Heart right ventricle (tissue), 16 donors: ENCODE measurements at places on chromosomes 1 and 21. TPM values are rescaled to one million over a fixed set of nuclear protein-coding genes. Genes with fewer than 3 reads are reported as not detected.

GRCh38 chr21:45172420-45172819, 98.0 kb downstream of the ADARB1 start:
- no peak for DNase-seq

DNA sequence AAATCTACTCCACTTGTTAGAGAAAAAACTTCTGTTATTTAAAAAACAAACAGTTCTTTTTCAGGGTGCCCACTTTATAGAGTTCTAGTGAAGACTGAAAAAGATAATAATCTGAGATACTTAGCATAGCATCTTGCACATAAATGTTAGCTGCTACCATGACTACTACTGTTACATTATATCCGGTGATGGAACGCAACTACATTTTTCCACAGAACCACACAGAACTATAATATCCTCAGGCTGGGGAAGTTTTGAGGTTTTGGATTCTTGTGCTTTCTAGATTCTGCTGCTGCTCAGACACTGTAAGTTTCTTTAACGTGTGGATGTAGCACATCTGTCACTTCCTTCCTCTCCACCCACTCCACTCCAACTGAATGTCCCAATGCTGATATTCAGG, 110.3 kb downstream of the PTPN14 start:
- no peak for DNase-seq

CR1L gene
- total RNA-seq, result 0.42 TPM

DNA sequence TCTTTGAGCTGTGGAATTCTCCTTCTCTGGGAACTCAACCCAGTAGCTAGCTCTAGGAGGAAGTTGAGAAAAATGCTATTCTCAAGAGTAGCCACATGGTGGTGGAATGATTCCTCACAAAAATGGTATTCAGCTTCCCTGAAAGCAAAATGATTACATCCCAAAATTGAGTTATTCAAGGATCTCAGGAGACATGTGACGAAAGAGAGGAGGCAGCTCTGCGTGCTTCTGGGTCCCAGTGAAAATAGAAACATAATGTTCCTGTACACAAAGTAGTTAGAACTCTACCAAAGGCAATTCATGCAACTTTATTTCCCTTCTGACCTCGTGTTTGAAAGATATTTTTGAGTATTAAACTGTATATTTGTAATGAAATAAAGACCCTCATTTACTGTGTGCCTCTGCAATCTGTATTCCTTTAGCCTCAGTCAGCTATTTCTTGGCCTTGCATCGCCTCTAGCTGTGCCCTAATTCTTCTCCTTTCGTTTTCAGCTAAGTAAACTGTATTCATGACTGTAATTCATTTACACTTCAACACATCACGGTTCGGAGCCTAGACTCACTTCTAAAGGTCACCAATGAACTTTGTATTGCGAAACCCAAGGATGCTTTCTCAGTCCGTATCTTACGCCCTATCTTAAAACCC, 167.3 kb downstream of the FASLG start:
- DNase-seq, result no peak

DNA sequence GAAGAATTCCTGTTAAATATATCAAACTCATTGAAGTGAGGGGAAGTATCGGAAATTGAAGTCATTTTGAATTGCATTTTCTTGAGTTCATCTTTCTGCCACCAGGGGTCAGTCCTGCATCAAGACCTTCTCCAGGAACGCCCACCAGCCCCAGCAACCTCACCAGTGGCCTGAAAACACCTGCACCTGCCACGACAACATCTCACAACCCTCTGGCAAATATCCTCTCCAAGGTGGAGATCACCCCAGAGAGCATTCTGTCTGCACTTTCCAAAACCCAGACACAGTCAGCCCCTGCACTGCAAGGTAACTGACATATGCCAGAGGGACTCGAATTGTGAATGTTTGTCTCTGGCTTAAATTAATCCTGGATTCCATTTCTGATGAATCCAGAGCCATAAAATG, 22.8 kb upstream of the TARS2 start:
- peak; percentile 67 for DNase-seq

DNA sequence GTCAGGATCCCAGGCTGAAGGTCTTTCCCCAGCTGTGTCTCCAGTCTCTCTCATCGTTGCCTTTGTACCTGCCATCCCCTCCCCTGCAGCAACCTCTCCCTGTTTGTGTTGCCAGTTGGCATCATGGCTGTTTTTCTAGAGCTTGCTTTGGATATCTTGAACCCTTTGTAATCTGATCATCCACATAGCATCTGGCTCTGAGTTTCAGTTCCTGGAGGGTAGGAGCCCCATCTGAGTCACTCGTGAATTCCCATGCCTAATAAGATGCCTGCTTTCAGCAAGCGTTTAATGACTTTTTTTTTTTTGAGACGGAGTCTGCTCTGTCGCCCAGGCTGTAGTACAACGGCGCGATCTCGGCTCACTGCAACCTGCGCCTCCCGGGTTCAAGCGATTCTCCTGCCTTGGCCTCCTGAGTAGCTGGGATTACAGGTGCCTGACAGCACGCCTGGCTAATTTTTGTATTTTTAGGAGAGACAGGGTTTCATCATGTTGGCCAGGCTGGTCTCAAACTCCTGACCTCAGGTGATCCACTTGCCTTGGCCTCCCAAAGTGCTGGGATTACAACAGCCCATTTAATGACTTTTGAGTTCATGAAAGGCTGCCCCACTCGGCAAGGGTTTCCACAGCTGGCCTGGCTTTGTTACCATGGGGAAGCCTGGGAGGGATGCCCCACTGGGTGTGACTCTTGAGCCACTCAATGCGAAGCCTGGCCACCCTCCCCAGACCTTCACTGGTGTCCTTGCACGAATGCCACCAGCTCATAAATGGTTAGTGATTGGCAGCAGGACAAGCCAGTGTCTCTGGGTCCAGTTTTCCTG, 11.9 kb downstream of the ALPL start:
- DNase-seq, result no peak

DNA sequence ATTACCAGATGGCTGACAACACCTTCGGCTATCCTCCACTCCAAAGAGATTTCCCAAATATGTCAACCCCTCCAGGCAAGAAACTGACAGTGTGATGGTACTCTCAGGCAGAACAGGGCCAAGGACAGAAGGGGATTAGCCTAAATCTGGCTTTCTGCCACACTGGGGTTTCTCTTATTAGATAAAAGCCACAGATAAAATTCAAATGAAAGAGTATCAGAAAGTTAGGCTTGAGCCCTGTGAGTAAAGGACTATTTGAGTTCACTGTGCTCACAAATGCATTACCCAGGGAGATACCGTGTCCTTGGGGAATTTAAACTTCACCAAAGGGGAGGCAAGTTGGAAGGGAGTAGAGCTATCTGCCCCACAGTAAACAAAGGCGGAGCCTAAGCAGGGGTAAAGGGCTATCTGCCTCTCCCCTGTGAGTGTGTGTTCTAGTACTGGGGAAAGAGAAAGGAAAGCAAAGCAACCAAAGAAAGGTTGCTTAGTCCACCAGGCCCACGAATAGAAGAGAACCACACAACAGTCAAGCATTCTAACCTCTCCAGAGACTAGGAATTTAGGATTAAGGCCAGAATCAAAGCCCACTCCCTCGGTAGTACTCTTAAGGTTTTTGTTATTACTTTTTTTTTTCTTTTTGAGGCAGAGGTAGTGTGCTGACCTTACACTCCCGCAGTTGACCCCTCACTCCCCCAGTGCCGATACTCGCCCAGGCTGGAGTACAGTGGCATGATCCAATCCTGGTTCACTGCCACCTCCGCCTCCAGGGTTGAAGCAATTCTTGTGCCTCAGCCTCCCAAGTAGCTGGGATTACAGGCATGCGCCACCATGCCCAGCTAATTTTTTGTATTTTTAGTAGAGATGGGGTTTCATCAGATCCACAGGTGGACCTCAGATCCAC, 12.7 kb downstream of the TPM3 start:
- no peak for DNase-seq

DNA sequence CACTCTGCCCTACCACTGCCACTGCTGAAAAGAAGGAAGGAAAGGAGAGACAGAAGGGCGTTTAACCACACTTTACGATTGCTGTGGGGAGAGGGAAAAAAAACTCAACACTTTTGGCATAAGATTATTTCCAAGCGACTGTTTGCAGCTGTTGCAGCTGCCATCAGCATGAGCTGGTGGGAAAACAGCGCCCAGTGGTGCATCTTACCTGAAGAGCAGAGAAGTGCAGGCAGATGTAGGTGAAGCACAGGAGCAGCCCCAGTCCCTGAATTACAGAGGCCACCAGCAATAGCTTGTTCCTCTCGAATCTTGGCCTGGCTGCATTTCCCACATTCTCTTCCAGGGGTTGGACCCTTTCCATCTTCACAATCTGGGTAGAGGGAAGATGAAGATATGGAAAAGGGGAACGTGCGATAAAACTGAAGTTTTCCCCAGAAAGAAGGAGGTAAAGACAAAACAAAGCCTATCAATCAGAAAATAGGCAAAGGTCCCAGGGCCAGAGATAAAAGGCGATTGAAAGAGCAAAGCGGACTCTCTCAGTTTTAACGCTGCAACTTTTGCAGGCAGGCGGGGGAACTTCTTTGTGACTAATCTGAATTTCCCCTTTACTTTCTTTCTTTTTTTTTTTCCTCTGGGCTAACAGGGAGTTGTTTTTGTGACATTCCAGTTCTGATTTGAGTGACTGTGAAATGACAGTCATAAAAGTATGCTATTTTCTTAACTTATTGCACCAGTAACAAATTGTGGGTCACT, at the start of gene TNFSF4:
Gene TNFSF4 (minus strand): TSS at position 516 of the 753 bp plus-strand sequence. CDS start 155 bp downstream, at position 361.
- no peak for DNase-seq

DNA sequence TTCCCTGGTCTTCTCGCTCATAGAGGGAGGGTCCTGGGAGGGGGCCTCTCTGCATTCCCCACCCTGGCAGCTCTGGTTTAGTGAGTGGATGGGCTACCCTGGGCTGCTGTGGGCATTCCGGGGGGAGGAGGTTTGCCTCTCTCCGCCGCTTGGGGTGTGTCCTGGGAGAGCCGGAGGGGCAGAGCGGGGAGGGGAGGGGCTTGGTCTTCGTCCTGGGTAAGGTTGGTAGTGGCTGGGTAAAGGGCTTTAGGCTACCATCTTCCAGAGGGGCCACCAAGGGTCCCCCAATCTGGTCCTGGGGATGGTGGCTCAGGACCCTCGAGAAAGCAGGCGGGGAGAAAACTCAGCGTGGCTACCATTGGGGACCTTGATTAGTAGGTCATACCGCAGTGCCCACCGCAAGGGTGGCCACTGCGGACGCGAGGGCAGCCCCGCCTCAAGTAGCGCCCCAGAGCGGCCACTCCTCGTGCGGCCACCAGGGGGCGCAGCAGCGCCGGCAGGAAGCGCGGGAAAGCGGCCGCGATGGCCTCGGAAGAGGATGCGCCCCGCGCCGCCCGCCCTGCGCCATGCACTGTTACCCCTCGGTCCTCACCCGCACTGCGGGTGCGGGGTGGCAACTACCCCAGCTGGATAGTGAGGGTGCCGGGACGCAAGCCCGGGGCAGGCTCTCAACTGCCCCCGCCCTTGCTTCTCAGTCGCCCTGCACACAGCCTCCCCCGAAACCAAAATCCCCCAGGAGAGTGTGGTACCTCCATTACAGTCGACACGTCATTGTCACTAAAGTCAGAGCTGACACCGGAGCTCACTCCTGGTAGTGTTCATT, 44.1 kb upstream of the SLC25A33 start:
- peak; percentile 63 for DNase-seq

DNA sequence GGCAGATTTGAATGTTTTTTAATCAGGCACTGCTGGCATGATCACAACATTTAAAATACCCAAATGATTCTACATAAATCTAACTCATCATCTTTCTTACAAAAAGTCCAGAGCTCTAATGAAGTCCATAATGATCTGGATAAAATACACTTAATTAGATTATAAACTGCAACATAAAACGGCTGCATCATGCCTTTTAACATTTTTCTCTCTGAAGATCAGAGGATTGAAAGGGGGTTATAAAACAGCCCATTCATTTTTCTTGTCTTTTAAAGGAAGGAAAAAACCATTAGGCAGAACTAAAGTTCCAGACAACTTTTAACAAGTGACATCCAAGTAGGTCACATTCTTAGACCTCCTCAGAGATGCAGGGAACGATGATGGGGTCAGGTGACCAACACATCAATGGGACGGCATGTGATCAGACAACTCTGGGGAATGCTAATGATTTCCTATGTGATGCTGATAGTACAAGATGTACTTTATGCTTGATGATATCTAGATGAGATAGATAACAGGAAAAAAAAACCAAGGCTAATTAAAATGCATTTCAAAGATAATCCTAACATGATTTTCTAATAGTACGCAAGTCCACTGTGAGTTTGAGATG, 455.1 kb downstream of the SMYD3 start:
- DNase-seq, result no peak

GRCh38 chr1:72202761-72203160, 79.6 kb downstream of the NEGR1 start:
- DNase-seq, result no peak

- no peak for DNase-seq
These were observed 85.8 kb downstream of the TRABD2B start for GRCh38 chr1:47911424-47911823.

GRCh38 chr21:45607909-45608295, 35.6 kb upstream of the PCBP3 start:
- DNase-seq, result no peak

SLC35F3 gene
- total RNA-seq, result not detected

CRYAA gene
- total RNA-seq, result not detected

GRCh38 chr1:236602171-236602570, 2.1 kb downstream of the HEATR1 start:
- no peak for DNase-seq

GRCh38 chr1:64019818-64020217, 183.6 kb upstream of the UBE2U start:
- DNase-seq, result no peak

DNA sequence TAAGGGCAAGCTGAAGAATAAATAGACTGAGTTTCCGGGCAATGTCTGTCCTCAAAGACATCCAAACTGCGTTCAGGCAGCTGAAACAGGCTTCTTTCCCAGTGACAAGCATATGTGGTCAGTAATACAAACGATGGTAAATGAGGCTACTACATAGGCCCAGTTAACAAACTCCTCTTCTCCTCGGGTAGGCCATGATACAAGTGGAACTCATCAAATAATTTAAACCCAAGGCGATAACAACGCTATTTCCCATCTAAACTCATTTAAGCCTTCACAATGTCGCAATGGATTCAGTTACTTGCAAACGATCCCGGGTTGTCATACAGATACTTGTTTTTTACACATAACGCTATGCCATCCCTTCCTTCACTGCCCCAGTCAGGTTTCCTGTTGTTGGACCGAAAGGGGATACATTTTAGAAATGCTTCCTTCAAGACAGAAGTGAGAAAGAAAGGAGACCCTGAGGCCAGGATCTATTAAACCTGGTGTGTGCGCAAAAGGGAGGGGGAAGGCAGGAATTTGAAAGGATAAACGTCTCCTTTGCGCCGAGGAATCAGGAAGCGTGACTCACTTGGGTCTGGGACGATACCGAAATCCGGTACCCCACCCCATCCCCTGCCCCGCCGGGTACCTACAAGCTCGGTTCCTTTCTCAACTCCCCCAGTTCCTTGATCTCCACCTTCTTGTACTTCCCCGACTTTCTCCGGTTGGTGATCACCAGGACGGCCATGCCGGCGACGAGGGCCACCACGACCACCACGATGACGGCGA, 1.3 kb downstream of the TACSTD2 start:
- DNase-seq, result no peak

DNA sequence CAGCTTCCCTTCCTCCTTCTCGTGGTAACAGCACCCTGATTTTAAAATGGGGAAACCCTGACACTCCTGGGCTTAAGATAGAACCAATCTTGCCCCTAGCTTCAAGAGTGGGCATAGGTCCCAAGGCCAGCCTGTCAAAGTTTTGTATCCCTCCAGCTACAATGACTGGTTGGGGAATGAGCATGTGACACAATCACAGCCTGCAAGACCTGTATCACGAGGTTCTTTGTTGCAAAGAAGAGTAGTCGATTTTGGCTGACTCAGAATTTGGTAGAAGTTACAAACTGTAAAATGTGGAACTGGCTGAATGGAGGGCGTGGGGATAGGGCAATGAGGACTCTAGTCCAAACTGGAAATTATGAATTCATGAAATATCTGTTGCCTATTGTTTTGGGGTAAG, 18.7 kb downstream of the CTSK start:
- no peak for DNase-seq
